H4 (cell line): ENCODE measurements at places on chromosomes 16 and 17. TPM values are rescaled to one million over a fixed set of nuclear protein-coding genes. Genes with fewer than 3 reads are reported as not detected.

- no peak for DNase-seq
Measured at GRCh38 chr16:87657621-87658192, 55.4 kb downstream of the JPH3 start.

DNA sequence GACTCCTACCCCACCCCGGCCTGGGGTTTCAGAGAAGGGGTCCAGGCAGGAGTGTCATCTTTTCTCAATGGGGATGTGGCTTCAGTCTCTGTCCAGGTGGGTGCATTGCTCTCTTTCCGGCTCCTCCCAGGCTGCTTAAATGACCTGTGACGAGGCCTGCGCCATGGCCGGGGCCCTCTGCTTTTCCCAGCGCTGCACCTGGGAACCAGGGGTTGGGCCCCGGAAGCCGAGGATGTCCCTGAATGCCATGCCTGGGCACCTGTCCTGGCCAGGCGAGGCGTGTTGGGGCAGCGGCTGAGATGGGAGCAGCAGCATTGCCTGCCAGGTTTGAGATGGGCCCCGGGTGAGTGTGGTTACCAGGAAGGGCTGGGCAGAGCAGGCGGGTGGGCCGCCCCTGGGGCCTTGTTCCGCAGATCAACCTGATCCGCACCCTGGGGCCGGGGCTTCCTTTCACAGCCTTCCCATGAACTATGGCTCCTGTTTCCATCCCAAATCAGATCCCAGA is 147.4 kb downstream of the SEC14L1 start:
- DNase-seq = no peak

GRCh38 chr17:17937201-17937853 is 34.9 kb downstream of the TOM1L2 start:
- no peak for DNase-seq

The CORO6 gene
- total RNA-seq = 0.14 and 1.2 TPM in 2 replicates

The KRTAP4-16 gene
- total RNA-seq = not detected in 2 replicates

- DNase-seq = no peak
Measured at GRCh38 chr17:76076146-76076764, 1.7 kb downstream of the GALR2 start.

DNA sequence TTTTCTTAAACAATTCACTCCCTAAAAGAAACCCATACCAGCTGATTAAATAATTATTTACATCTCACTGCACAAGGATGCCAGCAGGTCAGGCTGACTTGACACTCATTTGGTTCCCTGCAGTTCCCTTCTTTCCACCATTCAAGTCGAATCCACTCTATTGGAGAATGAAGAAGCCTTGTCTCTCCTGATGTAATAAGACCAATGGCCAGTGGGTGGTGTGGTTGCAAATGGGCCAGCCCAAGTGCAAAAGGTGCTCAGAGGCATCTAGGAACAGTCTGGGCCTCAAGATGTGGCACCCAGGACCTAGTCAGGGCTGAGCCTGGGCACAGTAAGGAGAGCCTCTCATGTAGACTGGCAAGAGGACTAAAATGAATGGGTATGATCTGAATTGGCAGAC is 9.3 kb downstream of the C16orf78 start:
- no peak for DNase-seq

The ZNF771 gene
- 12.0 and 24.3 TPM in 2 replicates for total RNA-seq

DNA sequence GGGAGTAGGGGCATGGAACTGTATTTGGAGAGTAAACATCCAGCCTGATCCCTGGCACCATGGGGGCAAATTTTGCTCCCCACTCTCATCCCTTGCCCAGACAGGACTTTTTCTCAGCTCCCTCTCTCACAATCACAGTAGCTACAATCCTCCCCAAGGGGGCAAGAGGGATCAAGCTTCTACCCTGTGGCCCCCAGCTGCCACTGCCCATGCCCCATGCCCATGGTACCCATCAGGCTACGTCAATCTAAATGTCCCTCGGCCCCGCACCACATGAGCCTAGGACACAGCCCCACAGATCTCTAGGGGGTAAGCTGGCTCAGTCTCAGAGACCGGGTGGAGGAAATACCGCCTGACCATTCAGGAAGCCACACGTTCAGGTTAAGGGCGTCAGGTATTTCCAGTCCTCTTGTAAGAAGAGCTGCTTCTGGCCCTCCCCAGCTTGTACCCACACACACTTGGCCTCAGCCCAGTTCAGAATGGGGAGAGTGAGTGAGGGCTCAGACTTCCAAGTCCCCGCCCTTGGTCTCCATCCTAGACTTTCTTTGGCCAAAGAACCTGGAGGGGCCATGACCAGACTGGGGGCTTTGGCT is 1.8 kb downstream of the CACNB1 start:
- DNase-seq = no peak

- peak; percentile 70 for DNase-seq
Measured at GRCh38 chr17:58303971-58304749, 23.4 kb upstream of the MPO start.

- no peak for DNase-seq
Measured at GRCh38 chr17:41549596-41550039, 21.5 kb upstream of the KRT19 start.

DNA sequence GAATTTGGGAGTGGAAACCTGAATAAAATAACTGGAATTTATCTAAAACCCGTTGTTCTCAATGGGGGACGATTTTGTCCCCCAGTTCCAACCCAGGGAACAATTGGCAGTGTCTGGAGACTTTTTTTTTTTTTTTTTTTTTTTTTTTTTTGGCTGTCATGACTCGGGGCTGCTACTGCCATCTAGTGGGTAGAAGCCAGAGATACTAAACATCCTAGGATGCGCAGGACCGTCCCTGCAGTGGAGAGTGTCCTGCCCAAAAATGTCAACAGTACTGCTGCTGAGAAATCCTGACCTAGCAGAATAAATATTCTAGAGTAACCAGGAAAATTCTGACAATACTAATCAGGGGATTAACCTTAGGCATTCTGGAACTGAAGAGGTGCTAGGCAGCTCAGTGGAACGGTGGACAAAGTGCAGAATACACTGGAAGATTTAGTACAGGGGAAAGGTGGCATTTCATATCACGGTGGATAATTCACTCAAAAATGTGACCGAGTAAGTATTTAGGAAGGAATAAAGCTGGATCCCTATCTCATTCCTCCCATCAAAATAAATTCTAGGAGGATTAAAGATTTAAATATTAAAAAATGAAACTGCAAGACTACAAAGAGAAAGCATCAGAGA is 107.6 kb downstream of the SPECC1 start:
- peak; percentile 36 for DNase-seq

DNA sequence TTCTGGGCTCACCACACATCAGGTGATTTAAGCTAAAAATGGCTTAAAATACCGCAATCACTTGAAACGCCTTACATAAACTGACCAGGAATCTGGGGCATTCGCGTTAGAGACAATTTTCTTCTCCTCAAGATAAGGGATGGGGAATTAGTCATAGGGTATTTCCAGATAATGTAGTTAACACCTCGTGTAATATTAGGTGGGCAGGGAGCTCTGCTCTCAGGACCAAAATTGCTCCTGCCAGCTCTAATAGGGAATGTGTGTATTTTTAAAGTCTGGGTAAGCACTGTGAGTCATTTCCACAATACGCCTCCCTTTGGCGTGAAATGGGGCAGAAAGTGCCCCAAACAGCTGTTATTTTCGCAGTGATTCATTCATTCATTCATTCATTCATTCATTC is 408.6 kb downstream of the MAF start:
- DNase-seq = no peak

DNA sequence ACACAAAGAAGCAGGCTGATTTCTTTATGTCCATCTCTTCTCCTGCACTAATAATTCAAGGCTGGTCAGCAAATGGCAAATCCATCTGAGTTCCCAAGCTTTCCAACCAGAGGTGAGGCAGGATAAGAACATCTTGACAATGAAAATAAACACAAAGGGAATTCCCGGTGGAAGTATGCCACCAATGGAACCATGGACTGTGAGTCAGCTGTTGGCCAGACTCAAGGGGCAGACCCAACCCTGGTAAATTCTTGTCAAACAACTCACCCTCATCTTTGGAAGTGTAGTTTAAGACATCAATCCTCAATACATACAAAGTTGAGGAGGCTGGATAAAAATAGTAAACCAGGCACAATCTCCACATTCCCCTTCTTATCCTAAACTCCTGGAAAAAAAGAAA is 74.3 kb upstream of the CES5A start:
- DNase-seq = peak; percentile 10

- no peak for DNase-seq
Measured at GRCh38 chr17:56230660-56231059, 77.4 kb downstream of the ANKFN1 start.
